ENCODE measurements at places on chromosomes 13 and 19.

DNA sequence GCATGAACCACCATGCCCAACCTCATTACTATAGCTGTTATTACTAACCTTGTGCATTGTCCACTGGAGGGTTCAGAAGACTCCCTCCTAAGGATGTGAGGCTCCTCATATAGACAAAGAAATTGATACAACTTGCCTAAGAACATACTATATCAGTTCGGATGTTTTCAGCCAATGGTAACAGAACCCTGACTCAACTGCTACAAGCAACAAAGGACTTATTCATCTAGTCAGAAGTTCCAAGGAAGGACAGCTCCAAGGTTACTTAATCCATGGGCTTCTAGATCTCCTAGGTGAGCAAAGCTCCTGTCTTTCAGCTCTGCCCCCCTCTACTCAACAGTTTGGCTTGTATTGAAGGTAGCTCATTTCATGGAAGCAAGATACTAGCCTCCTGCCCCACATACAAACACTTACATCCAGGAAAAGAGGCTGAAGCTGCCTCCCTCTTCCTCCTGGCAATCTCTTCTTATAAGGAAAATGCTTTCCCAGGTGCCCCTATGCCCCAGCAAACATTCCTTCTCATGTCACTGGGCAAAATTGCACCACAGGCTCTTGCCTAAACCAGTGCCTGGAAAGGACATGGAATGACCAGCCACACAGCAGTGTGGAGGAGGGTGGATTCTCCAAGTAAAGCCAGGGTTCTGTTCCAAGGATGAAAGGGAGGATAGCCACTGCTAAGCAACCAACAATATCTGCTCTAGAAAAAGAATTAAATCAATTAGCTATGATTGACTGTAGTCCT lies 497.8 kb downstream of the FOXO1 start:
- DNase-seq = no peak

GRCh38 chr13:100944791-100945345 lies 270.3 kb upstream of the TMTC4 start:
- no peak for DNase-seq

GRCh38 chr19:47404334-47405196 lies 14.8 kb downstream of the MEIS3 start:
- no peak for DNase-seq

DNA sequence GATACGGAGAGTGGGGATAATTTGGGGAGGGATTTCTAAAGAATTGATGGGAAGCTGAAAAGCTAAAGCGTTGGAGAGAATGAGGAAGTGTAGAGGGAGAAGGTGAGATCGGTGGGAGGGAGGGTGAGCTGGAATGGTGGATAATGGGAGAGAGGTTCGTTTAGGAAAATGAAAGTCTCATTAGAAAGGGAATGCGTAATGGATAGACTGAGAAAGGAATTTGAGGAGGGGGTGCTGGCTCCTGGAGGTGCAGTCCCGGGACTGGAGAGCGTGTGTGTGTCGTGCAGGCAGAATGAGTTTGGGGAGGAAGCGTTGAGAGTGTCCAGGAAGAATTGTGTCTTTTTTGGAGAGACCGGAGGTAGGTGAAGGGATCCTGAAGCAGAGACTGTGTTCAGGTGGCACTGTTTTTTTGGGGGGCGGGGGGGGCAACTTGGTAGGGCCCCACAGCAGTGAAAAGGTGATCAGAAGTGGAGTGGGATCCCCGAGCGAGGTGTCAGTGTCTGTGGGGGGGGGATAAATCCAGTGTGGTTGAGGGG lies 1.4 kb downstream of the ACTN4 start:
- no peak for DNase-seq

- peak; percentile 74 for DNase-seq
These were observed 933 bp downstream of the TFPT start for GRCh38 chr19:54114340-54115108.

GRCh38 chr19:43541920-43542650 lies 9.1 kb downstream of the ZNF575 start:
- DNase-seq = no peak

- peak; percentile 82 for DNase-seq
These were observed 5.3 kb downstream of the ABCA7 start for GRCh38 chr19:1045247-1045603.

- no peak for DNase-seq
These were observed 10.6 kb upstream of the HAUS5 start for GRCh38 chr19:35601971-35602370.

- DNase-seq = no peak
These were observed 723.2 kb downstream of the PCDH9 start for GRCh38 chr13:66506979-66507378.

- DNase-seq = no peak
These were observed at the start of gene MEIS3 for GRCh38 chr19:47419030-47419783. TSS of gene MEIS3 (minus strand) at chr19:47419527. CDS start at chr19:47419081, 446 bp downstream.

GRCh38 chr13:102131246-102131645 lies 270.6 kb downstream of the FGF14 start:
- DNase-seq = peak; percentile 8

DNA sequence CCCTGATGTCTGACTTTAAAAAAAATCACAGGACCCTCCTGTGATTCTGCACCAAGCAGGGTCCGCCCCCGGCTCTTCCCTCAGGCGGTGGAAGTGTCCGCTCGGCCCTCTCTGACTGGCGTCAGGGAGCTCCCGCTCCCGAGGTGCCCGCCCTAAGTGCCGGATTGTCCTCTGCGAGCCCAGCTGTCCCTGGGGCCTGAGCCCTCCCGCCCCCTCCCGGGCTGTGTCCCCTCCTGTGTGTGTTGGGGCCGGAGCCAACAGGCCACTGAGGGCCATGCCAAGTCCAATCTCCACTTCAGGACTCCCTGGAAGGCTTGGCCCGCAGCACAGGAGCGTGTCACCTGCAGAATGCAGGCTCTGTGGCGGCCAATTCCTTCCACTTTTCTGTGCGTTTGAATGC lies 25.4 kb downstream of the MAP2K2 start:
- no peak for DNase-seq

DNA sequence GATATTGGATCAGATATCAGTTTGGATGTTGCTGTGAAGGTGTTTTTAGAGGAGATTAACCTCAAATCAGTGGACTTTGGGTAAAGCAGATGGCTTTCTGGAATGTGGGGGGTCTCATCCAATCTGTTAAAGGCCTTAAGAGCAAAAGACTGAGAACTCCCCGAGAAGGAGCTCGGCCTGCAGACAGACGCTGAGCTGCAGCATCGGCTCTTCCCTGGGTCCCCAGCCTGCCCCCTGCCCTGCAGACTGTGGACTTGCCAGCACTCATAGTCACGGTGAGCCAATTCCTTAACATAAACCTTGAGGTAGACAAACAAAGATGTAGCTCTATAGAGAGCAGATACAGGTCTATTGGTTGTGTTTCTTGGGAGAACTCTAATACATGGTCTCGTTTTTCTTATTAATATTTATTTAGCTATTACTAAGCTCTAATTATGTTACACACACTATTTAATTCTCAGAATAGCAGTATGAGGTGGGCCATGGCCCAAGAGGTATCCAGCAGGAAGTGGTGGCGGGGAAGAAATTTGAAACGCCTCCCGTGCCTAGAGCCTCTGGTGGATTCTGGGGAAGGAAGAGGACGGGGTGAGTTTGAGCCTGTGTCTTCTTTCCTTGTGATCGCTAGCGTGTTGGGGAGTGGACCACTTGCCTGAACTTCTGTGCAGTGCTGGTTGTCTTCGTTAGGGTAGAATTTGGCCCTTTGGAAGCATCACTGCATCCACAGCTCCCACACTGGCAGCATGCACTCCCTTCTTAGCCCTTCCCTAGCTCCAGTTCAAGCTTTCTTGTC lies 305.3 kb downstream of the TEX29 start:
- no peak for DNase-seq

DNA sequence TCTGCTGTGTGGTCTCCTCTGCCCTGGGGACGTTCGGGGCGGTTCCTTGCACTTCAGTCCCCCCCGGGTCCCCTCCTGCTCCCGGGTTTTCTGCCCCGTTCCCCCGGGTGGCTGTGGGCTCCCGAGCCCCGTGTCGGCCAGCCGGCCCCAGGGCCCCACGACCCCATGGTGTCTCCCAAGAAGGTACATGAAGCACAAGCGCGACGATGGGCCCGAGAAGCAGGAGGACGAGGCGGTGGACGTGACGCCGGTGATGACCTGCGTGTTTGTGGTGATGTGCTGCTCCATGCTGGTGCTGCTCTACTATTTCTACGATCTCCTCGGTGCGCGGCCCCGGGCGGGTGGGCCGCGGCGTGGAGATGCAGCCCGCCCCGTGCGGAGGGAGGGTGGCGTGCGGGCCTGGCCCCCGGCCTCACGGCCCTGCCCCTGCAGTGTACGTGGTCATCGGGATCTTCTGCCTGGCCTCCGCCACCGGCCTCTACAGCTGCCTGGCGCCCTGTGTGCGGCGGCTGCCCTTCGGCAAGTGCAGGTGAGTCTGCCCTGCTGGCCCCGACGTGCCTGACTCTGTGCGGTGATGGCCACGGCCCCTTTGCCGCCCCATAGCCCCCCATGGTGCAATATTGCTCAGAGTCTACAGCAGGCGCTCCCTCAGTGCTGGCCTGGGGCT lies 11.3 kb downstream of the SPPL2B start:
- DNase-seq = no peak

DNA sequence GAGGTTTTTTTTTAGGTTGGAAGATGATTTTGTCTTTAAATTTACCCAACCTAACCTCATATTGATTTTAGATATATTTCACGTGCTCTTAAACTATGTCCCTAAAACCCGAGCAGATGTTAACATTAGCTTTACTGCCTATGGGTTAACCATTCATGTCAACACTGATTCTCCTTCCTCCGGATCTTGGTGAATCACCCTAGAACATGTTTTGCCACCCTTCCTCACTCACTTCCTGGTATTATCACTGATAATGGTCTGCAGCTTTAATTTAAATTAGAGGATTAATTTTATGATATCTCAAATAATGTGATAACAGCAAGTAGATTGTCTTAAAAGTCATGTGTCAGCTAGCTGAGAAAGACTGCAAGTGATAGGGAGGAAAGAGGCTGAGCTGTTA lies 31.9 kb downstream of the HTR2A start:
- DNase-seq = no peak

- no peak for DNase-seq
These were observed 18.8 kb downstream of the C1QTNF9 start for GRCh38 chr13:24328145-24328544.

DNA sequence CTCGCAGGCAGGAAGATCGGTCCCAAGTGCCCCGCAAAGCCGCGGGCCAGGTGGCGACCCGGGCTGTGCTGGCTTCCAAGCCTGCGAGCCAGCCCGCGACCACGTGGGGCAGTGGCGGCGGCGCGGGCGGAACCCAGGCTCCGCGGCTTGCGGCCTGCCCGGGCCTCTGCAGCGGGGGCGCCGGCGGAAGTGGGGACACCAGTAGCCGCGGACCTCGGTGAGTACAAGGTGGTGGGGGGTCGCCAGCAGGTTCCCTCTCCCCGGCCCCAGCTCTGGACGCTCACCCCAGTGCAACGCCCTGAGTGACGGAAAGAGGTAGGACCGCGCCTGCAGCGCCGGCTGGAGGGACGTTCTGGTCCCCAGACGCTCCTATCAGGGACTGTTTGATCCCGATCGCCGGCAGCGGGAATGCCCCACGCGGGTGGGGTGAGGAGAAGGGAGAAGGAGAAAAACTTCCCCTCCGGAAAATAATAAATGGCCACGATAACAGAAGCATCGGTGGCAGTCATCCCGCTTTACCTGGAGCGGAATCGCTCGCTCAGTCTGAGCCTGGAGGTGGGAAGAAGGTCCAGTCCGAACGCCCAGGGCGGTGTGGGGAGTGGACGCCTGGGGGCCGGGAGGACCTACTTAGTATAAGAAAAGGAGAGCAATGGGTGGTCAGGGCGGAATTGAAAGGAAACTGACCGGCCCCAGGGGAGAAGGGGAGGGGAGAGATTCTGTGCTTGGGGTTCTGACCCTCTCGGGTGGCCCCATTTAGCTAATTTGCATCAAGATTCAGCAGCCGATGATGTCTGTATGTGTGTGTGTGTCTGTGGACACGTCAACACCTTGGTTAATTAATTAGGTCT lies at the start of gene GEMIN7:
TSS of gene GEMIN7 (plus strand) at position 198 of the 848 bp plus-strand sequence. CDS start 10,855 bp downstream, outside the sequence.
- peak; percentile 52 for DNase-seq

- no peak for DNase-seq
These were observed 387.5 kb downstream of the COG6 start for GRCh38 chr13:40042991-40043390.

DNA sequence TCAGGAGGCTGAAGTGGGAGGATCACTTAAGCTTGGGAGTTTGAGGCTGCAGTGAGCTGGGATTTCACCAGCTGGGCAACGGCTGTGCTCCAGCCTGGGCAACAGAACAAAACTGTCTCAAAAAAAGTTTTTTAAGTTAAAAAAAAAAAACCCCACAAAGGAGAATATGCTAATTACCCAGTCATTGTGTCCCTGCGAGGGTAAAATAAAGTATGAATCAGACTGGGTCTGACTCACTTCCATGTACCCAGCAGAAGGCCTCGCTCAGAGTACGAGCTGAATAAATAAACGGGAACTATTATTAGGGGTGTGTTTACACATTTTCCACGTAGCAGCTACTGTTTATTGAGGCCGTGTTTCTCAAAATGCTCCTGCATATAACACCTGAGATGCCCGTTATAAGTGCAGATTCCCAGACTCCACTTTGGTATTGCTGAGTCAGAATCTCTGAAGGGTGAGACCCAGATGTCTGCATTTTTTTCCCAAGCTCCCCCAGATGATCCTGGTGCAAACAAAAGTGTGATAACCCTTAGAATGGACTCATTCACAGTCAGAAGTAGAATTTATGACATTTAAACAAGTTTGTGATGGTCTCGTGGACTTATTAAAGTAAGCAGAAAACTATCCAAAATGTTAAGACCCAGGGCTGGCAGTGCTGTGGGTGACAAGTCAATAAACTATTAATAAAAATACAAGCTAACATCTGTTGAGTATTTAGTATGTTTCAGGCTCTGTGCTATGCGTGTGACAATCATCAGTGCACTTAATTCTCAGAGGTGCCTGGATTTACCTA lies 28.2 kb downstream of the KCNC3 start:
- no peak for DNase-seq

- DNase-seq = no peak
These were observed 28.4 kb downstream of the C19orf81 start for GRCh38 chr19:50677636-50678035.

DNA sequence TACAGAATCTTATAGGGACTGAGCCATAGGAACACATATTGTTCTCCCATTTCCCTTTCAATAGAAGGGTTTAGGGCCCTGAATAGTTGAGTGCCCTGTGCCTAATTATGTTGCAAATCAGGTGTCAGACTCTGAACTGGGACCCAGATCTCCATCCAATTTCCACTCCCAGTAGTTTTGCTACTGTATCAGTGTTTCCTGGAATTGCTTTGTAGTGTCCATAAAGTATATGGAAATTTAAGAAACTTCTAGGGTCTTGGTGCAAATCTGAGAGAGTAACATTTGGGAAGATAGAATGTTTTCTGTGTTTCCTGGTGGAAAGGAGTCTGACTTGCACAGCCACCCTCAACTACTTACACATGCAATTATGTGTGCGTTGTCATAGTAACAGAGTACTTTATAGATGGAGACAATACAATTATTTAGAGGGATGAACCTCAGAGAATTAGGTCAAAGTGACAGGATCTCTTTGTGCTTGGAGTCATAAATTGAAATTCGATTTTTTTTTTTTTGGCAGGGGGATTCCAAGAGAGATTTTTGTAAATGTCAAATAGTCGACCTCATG lies 646 bp upstream of the SLC10A2 start:
- no peak for DNase-seq
